Activated T-cell treated with anti-CD3 and anti-CD28 coated beads, Interleukin-2, amount 50 U/mL, for 24 hours (primary cell): ENCODE measurements at places on chromosomes 3 and 15.

DNA sequence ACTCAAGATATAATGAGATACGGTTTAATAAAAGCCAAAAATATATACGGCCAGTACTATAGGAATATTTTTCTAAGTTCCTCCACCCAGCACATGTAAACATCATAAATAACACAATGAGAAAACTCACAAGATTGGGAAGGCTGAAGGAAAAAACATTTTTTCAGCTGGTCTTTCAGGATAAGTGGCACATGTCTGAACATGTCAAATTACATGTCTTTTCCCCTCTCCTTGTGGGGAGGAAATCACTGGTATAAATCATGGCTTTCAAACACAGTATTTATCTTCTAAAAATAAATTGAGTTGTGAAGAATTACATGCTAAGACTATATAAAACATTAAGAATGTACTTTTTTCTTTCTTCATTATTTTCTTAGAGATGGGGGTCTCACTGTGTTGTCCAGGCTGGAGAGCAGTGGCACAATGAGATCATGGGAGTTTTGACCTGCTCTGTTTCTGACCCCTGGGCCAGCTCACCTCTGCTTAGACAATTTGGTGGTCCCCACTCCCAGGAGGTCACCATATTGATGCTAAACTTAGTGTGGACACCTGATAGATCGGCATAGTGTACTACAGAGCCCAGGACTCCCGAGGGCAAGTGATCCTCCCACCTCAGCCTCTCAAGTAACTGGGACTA, 32.8 kb downstream of the ETV5 start:
- DNase-seq, result no peak

DNA sequence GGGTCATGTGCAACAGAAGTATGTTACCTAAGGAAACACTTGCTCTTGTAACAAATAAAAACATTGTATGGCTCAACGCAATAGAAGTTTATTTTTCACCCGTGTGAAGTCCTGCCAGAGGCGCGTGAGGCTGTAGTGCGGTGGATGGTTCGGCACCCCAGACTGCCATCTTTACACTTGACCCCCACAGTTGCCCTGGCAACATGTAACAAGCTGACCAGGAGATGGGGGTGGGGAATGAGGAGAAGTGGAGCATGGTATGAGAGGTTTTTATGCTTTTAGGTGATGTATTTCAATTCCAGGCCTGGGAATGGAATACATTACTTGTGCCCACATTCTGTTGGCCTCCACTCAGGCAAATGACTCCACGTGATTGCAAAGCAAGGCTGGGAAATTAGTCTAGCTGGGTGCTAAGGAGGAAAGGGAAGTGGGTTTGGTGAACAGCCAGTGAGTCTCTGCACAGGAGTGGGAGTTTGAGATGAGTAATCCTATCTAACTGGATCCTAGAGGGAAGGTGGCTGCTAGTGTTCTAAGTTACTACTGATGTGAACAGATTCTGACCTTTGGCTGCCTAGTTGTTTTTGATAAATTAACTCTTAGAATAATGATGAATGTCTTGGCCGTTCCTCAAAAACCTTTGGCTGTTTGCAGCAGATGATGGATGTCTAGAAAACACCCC, 33.8 kb upstream of the GREM1 start:
- DNase-seq, result no peak

DNA sequence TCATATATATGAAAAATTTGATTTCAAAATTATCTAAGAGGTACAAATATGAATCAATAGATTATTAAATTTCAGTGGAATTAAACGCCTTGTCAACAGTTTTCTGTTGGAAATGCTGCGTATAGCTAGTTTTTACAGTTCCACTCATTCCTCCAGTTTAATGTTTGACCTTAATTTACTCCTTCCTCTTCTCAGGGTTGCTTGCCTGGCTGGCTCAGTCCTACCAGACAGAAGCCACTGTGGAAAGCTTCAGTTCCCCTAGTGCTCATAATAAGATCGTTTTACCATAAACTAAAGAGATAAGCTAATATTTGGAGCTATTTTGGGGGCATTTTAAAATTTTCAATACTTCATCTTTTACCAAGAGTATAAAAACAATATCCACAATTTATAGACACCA, 22.8 kb downstream of the EMC7 start:
- DNase-seq, result no peak

GRCh38 chr15:38883987-38884386, 319.4 kb upstream of the RASGRP1 start:
- DNase-seq, result no peak

GRCh38 chr15:101490922-101491733, 1.6 kb upstream of the PCSK6 start:
- no peak for DNase-seq

GRCh38 chr3:152460936-152461335, 192.2 kb downstream of the MBNL1 start:
- DNase-seq, result no peak

DNA sequence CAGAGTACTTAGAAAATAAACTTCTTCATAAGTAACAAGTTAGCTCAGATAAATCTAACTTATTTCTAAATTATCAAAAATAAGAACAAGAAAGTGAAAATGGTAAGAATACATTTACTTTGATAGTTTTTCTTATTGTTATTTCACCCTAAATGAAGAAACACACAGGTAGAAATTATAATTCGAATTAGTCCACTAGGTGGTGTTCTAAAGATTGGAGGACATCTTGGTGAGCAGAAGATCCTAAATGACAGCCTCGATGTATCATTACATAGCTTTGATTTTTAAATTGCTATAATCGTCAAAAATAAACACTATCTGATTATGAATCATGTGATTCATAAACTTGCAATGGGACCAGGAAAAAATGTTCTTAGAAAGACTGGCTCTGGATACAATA, 280.8 kb upstream of the UBE2E2 start:
- no peak for DNase-seq

GRCh38 chr15:39124155-39124552, 456.7 kb upstream of the THBS1 start:
- no peak for DNase-seq

DNA sequence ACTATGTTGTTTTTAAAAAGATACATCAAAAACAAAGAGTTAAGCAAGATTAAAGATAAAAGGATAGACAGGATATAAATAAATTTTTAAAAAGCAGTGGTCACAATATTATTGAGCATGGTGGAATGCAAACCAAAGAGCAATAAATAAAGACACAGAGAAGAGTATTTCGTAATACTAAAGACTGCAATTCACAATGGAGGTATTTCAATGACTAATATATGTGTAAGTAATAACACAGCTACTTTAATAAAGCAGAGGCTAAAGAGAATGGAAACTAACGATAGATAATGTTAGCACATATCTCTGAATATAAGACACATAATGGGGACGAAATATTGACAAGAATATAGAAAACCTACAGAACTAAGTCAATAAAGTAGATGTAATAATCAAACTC, 219.6 kb downstream of the WDR72 start:
- DNase-seq, result no peak

DNA sequence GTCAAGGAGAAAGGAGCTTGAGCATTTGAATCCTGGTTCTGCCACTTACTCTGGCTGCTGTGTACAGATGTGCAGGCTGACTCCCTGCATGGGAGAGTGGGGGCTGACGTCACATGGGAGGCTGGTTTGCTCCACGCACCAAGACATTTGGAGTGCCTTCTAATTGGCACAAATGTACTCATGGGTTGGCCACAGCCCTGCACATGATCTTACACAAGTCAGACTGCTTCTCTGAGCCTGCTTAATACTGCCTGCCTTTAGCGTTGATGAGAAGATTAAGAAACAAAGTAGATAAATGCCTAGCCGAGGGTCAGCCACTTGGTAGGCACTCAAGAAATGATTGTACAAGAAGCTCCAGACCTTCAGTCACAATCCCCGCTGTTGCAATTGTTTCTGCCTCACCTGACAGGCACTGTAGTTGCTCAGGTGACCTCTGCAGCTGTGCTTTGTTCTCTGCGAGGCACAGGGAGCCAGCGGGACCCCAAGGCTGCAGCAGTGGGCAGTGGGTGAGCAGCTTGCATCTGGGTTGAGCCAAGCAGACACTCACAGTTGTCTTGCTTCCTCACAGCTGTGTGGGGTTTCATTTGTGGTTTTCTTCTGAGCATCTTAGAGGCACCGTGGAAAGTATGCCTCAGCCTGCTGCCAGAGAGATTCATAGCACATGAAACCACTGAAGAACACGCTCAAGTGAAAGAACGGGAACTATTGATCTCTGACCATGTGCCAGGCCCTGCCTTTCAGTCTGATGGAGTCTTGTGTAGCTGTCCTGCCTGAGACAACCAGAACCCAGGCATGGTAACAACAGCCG, 33.1 kb downstream of the GRK7 start:
- peak; percentile 83 for DNase-seq

- DNase-seq, result no peak
Observed at GRCh38 chr3:86996261-86996955, 5.5 kb upstream of the VGLL3 start.

GRCh38 chr15:81151389-81151788, 17.3 kb downstream of the CFAP161 start:
- DNase-seq, result no peak

- no peak for DNase-seq
Observed at GRCh38 chr3:36827133-36827532, 62.8 kb upstream of the DCLK3 start.

DNA sequence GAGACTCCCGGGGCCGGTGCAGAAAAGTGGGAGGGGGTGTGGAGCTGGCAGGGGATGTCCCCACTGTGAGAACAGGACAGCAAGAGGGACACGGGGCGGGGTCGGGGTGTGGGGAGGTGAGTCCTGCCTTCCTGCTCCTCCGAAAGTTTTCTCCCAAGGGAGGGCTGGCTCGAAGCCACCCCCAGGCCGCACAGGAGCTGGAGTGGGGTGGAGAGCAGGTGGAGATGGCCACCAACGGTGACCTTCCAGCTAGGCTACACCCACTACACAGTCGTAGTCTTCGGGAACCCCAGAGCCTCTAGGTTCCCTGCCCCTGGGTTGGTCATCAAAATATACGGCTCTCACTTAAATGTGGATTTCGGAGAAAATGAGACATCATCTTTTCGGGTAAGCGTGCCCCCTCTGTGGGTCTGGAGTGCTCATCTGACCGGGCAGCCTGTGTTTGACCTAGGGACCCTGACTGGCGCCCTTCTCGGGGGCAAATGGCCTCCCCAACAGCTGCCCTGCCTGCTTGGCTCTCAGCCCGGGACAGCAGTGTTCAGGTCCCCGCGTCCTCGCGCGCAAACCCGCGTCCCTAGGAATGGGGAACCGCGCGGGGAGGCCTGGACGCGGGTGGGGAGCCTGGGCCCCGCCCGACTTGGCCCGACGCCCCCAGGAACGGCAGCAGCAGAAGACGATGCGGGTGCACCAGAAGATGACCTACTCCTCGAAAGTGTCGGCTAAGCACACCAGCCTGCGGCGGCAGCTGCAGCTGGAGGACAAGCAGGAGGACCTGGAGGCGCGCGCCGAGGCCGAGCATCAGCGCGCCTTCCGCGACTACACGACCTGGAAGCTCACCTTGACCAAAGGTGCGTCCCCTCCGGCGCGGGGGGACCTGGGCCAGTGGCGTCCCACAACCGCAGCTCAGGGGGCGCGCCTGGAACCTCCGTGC, 21.2 kb downstream of the CFAP100 start:
- DNase-seq, result no peak

- no peak for DNase-seq
Observed at GRCh38 chr15:36882487-36883131, 217.7 kb downstream of the MEIS2 start.

- DNase-seq, result peak; percentile 91
Observed at GRCh38 chr15:88467073-88467934, at the start of the genes MRPL46 and MRPS11. TSS of gene MRPL46 (minus strand) at chr15:88467388. CDS start at chr15:88467377, 11 bp downstream. TSS of gene MRPS11 (plus strand) at chr15:88467708. CDS start at chr15:88467718, 10 bp downstream.

DNA sequence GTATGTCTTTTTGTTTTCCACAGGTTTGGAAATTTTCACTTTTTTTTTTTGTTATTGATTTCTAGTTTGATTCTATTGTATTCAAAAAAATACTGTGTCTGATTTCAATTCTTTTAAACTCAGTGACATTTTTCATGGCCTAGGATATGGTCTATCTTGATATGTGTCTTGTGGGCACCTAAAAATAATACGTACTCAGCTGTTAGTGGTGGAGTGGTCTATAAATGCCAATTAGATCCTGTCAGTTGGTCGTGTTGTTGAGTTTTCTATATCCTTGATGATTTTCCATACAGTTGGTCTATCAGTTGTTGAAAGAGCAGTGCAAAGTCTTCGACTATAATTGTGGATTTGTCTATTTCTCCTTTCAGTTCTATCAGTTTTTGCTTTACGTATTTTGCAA, 61.7 kb downstream of the LSM3 start:
- no peak for DNase-seq

DNA sequence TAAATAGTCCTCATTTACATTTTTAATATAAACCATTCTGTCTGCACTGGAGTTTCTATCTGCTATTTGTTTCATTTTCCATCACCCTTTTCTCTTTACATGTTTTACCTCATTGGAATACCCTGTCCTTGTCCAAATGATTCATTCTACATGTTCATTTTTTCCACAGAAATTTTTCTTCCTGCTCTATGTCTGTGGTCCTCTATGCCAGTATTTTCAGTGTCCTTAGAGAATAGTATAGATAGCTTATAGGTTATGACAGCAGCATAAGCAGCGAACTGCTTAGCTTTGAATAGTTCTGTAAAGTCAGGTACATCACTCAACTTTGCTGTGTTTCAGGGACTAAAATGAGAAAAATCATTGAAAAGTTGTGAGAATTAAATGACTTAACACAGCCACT, 742.3 kb upstream of the CBLB start:
- no peak for DNase-seq

- DNase-seq, result no peak
Observed at GRCh38 chr15:38320866-38321265, 68.2 kb downstream of the SPRED1 start.

- no peak for DNase-seq
Observed at GRCh38 chr15:96109820-96110219, 220.7 kb upstream of the NR2F2 start.

GRCh38 chr3:123449997-123450604, 1.2 kb upstream of the ADCY5 start:
- no peak for DNase-seq

- no peak for DNase-seq
Observed at GRCh38 chr3:169323578-169324451, 339.7 kb downstream of the MECOM start.

GRCh38 chr3:127670229-127670559, 2.6 kb upstream of the ABTB1 start:
- no peak for DNase-seq

- no peak for DNase-seq
Observed at GRCh38 chr3:82031596-82031995, 270.2 kb upstream of the GBE1 start.

GRCh38 chr15:82890338-82890994, 62.1 kb downstream of the HOMER2 start:
- DNase-seq, result no peak

DNA sequence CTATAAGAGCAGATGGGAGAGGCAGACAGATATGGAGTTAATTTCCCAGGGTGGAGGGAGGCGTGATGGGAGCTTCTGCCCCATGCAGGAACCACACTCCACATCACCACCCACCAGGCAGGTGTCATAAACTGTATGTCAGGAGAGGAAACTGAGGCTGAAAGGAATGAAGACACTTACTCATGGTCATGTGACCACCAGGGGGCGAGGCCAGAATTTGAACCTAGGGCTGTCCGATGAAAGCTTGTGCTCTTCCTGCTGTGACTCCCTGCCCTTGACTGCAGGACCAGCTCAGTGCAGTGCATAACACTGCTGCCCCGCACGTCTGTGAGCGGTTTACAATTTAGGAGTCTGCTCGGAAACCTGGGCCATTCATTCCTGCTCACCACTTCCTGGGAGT, 28.8 kb downstream of the NUP210 start:
- peak; percentile 40 for DNase-seq
